ENCODE measurements at places on chromosomes 6 and 20.

DNA sequence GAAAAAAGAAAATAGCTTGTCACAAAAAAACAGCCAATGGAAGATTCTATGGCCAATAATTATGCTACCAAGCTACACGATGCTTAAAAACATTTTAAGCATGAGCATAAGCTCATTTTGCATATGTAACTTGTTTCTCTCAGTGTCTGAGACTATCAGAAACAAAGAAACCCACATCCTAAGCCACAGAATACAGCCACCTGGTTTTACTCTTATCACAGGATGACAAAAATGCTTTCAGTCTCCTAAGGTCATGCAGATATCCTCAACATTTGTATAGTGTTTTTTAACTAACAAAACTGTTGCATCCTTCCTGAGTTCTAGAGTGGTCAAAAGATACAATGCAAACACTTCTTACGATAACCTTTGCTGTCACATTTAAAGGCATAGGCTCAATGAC lies 172.1 kb upstream of the RUNX2 start:
- no peak for DNase-seq

DNA sequence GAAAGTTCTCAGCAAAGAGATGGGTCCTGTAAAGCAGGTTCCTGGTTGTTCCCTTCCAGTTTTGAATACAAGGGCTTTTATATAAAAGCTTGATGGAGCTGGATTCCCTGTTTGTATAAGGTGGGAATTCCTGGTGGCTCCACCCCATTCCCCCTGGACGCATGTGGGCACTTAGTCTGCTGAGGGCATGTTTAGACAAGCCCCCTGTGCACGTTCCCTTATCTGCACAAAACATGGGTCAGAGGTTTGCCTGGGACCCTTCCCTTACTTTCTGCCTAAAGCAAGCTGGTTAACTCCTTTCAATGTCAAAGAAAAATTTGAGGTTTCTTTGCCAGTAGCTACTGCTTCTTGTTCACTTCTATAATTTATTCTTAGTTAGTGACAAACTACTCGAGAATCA lies 181.1 kb downstream of the BCKDHB start:
- DNase-seq, result no peak

GRCh38 chr6:41759905-41760579 lies 12.8 kb upstream of the PGC start:
- no peak for DNase-seq

GRCh38 chr20:3733119-3733995 lies 872 bp downstream of the HSPA12B start:
- no peak for DNase-seq

All from cardiac fibroblast (primary cell).